ENCODE measurements at places on chromosomes 5 and 9.

GRCh38 chr5:90563108-90563507, 4.5 kb downstream of the ADGRV1 start:
- no peak for DNase-seq

GRCh38 chr5:174900240-174900865, 176.0 kb downstream of the MSX2 start:
- no peak for DNase-seq

DNA sequence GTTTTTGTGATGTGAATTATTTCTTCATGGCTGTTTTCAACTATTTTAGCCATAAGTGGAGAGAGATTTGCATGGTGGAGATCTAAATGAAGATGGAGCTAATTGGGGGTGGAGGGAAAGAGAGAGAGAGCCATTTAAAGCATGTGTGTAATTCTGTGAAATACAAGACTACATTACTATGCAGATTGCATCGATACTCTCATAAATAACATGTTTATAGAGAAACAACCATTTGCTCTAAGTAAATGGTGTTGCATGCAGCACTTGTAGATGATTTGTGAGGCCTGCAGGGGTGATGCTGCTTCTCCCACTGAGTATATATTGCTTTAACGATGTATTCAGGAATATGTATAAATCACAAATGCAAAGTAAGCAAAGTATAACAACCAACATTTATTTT, 270.2 kb upstream of the RIOK2 start:
- DNase-seq = no peak

GRCh38 chr5:80782626-80783025, 127.8 kb upstream of the DHFR start:
- DNase-seq = no peak

- no peak for DNase-seq
These were observed 167.7 kb upstream of the DMAC1 start for GRCh38 chr9:7967093-7967827.

GRCh38 chr5:135076051-135076491, 42.0 kb upstream of the PITX1 start:
- DNase-seq = no peak

GRCh38 chr9:114619191-114619761, 8.2 kb downstream of the TMEM268 start:
- no peak for DNase-seq

GRCh38 chr5:168831383-168831782, 252.2 kb upstream of the PANK3 start:
- DNase-seq = no peak

DNA sequence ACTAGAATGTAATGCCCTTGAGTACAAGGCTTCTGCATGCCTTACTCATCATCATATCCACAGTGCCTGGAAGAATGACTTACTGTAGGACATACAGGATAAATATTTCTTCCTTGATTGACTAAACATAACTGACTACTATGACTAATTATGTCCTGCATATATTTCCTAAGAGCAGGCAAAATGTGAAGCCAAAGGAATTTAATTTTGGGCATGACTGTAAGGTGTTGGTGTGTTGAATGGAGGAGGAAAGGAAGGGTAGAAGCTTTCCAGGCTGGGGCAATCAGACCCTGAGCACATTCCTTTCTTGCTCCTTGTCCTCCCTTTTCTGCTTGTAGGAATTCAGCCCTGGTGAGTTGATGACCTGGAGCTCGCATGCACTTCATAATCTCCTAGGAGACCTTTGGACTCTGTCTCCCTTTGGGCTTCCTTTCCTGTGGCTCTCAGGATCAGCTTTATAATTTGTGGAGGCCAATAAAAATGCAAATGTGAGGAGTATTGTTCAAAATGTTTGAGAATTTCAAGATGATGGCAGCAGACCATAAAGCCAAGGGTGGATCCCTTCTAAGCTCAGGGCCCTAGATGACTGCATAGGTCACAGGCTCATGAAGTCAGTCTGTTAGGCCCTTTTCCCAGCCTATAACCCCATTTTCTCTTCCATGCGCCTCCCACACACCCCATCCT, 174.0 kb downstream of the HMHB1 start:
- DNase-seq = no peak

DNA sequence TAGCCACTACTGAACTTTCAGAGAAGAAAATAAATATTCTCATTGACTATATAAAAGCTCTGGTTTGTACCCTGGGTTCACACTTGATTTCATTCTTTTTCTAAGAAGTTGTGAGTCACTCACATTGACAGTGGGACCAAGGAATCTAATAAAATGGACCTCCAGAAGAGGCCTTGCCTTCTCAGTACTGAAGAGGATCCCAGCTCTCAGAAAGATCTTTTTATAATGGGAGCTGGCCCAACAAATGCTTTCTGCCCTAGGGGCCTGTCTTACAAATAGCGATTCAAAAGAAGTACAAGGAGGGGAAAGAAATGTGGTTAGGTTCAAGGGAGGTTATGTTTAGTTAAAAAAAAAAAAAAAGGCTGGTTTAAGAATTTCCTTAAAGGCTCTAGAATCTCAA, 237.9 kb downstream of the ISL1 start:
- DNase-seq = no peak
